ENCODE measurements at places on chromosomes 3 and 15.
A peak's percentile ranks its signal among the peaks of the same experiment; 100 is the strongest.

DNA sequence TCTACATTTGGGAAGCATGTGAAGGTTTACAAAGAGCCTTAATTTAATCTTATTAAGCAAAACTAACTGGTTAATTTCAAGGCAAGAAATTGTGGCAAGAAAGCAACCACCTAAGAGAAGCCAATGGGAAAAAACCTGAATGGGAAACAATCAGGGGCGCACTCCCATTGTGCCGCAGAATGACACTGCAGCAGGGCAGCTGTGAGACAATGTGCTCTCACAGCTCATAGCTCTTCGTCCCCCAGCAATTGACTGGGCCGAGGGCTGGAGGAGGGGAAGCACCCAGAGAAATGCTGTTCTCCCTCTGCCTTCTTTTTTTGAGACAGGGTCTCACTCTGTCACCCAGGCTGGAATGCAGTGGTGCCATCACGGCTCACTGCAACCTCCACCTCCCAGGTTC is 93.3 kb upstream of the RAD18 start:
- no peak for DNase-seq

GRCh38 chr15:89845305-89845893 is 30.7 kb upstream of the ANPEP start:
- DNase-seq: no peak

- DNase-seq: no peak
These were observed 133.4 kb upstream of the UBE3A start for GRCh38 chr15:25572191-25572590.

GRCh38 chr3:120263792-120264191 is 21.2 kb downstream of the GPR156 start:
- peak; percentile 76 for DNase-seq

DNA sequence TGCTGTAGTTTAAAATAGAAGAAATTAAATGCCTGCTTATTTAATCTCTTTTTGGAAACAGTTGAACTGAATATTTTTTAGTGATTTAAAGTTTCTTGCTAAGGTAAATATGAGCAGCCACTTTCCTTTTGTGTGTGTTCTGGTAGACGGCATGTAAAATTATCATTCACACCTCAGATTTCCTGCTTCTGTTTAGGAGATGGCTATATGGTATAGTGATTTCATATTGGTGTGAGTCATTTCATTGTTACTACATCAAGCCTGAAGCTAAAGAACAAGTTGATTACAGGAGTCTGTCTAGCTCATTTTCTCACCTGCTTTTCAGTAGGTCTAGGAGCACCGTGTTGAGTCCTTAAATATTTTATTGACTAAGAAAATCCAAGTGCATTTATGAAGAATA is 2.2 kb downstream of the LRCH3 start:
- no peak for DNase-seq

- DNase-seq: no peak
These were observed 4.1 kb upstream of the MEF2A start for GRCh38 chr15:99561476-99562230.

DNA sequence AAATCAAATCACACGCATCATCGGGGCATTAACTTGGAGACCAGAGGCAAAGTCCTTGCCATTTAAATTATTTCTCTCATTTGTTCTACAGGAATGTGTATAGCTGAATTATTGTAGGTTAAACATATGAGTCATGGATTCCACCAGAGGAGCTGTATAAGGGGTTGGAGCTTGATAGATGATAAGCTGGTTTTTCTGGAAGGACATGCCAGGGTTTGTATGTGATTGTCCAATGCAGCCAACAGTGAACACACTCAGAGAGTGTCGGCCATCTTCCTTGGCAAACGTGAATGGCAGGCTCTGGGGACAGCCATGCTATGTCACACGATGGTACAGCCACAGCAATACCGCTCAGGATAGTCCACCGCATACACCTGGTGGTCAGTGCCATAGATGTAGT is 25.1 kb downstream of the SSUH2 start:
- no peak for DNase-seq

DNA sequence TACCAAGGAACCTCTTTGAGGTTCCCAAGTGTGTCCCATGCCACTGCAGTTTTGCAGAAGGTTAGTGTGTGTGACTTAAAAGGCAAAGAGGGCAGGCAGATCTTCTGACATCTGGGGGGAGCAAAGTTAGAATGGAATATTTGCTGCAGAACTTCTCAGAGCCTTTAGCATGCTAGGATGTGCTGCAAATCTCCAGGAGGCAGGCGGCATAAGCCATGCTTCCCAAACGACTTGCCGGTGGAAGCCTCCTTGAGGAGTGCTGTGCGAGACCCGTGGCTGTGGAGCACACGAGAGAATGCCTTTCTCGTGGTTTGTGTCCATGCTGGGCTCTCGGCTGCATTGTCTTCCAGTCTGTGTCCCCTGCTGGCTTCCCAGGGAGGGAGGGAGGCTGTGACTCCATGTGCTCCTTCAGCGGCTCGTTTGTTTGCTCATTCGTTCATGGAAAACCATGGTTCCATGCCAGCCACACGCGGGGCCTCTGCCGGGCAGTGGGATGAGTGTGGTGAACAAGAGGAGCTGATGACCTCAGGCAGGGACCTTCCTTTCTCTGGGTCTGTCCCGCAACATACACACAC is 13.8 kb downstream of the HDAC11 start:
- no peak for DNase-seq

GRCh38 chr3:72298201-72299152 is 513.5 kb upstream of the PROK2 start:
- DNase-seq: no peak

- DNase-seq: peak; percentile 74
These were observed 111.0 kb upstream of the KLF13 start for GRCh38 chr15:31215490-31216214.

DNA sequence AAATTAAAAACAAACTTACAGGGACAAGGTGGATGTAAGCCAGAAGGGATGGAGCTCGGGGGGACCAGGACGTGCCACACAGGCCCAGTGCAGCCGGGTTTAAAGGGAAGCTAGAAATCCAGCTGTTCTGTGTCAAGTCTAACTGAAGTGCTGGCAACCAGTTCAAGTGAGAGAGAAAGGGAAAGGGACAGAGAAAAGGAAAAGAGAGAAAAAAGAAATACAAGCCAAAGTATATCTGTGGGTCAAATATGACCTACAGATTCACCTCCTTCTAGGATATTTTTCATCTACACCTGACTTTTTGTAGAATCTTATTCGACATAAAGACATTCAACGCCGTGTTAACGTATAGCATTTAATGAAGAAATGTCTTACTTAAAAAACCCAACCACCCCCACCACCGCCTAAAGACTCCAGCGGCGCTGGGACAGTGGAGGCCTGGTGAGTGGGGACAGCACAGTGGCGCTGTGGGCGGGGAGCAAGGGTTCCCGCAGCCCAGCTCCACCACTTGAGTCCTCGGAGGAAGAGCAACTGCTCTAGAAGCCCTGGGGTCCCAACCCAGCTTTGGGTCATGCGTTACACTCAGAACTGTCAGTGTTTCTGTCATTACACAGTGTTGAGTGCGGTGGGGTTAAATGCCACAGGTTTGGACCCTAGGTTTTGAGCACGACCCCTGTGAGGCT is 62.3 kb downstream of the CHSY1 start:
- DNase-seq: no peak

DNA sequence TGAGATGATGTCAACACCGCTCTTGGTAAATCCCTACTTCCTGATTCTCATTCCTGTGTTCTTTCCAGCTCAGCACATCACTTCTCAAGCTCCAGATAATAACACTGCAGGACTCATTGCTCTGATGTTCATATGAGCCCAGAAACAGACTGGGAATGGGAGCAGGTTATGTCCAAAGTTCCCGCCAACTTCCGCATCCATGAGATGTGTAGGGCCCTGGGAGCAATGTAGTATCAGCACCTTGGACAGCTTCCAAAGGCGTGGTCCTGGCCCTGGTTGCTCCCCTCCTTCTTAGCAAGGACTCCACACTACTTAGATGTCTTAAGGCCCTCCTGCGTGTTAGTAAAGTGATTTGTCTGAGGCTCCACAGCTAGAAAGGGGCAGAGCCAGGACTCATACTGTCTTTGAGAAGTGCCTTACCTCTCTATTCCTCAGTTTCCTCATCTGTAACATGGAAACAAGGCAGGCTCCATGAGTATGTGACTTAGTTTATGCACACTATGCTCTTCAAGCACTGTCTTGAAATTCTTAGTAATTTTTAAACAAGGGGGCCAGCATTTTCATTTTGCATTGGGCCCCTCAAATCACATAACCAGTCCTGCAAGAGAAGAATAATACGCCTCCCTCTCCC is 27.9 kb upstream of the SLC6A1 start:
- no peak for DNase-seq

DNA sequence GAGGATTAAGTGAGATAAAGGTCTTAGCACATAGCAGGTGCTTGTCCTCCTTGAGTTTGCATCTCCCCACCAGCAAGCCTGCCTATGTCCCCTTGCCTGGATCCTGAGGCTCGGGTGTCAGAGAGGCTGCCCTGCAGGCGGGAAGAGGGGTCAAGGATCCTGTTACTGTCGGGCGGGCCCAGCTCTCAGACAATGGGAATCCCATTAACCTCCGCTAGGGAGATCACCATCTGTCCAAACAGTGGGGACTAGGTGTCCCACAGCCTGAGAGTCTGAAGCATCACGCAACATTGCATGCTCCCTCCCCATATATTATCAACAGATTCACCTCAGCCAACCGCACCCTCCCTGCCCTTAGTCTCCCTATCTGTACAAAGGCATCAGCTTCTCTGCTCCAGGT is 151.4 kb downstream of the FBLN2 start:
- DNase-seq: no peak

GRCh38 chr3:23459889-23460546 is 256.9 kb downstream of the UBE2E2 start:
- DNase-seq: no peak
